Activated T-cell treated with anti-CD3 and anti-CD28 coated beads, Interleukin-2, amount 50 U/mL, for 48 hours (primary cell): ENCODE measurements at places on chromosomes 5 and 9.

DNA sequence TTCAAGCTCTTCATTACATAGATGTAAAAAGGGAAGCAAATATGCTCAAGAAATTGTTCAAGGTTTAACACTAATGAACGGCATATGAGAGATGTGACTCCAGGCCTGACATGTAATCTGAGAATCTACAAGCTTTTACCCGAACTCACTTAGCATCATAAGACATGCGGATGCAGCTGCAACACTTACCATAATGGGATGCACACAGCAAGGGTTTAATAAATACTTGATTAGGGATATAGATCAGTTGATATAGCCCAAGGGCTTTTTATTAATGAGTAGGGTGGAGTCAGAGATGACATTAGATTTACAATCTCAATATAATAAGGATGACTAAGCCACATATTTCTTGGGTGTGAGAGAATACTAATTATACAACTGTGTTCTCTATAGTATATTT lies 2215.5 kb downstream of the MAT2B start:
- DNase-seq: no peak

- DNase-seq: no peak
Measured at GRCh38 chr9:94005272-94005901, 50.2 kb upstream of the BARX1 start.

GRCh38 chr5:177498013-177498787 lies 796 bp upstream of the PDLIM7 start:
- DNase-seq: no peak

DNA sequence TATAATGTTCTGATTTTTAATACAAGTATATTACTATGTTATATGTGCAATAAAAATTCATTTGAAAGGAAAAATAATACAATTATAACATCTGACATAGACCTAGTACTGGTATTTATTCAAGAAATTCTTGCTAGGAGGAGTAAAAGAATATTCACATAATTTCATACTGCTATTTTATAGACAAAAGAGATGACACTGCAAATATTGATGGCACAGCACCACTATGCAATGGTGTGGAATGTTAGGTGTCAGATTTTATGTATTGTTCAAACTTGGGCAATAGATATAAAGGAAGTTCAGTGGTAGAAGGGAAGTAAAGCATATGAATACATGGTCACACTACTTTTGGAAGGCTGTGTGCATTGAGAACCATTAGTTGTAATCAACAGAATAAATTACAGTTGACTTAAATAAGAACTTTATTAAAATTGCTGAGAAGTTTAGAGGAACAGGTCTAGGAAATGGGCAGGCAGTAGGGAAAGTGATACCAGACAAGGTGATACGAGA lies 143.9 kb downstream of the OR2K2 start:
- DNase-seq: no peak

DNA sequence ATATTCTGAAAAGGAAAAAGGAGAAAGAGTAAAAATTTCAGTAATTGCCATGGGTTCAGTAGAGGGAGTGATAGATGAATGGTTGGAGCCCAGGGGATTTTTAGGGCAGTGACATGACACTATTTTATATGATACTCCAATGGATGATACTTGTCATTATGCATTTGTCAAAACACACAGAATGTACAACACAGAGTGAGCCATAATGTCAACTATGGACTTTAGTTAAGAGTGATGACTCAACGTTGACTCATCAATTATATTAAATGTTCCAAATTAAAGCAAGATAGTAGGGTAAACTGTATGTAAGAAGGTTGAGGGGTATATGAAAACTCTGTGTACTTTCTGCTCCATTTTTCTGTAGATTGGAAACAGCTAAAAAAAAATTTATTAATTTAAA lies 586.4 kb downstream of the TAF11L14 start:
- no peak for DNase-seq

DNA sequence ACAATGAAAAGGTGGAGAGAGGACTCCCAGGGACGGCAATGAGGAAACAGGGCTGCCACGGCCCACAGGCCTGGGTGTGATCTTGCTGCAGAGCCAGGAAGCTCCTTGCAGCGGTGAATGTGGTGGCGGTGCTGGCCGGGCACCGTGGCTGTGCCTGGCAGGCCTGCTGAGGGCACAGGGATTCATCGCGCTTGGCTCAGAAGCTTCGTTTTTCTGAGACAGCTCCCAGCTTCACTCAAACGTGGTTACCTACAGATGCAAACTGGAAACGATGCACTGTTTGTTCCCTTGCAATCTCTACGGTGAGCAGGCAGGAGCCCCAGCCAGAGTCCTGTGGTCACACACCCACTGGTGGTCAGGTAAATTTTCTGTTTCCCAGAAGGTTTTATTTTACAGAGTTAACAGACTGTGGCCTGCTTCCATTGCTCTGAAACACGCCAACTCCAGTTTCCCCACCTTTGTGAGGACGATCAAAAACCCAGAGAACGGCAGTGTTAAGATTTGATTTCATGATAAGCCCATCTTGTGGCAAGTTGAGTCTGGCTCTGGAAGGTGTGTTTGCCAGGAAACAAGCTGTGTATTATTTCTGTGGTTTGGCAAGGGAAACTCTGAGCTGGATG lies 183.9 kb downstream of the AUH start:
- DNase-seq: peak; percentile 80

GRCh38 chr5:83964271-83964670 lies 243.6 kb upstream of the HAPLN1 start:
- DNase-seq: no peak

GRCh38 chr5:180113660-180114303 lies 42.2 kb upstream of the RNF130 start:
- no peak for DNase-seq

DNA sequence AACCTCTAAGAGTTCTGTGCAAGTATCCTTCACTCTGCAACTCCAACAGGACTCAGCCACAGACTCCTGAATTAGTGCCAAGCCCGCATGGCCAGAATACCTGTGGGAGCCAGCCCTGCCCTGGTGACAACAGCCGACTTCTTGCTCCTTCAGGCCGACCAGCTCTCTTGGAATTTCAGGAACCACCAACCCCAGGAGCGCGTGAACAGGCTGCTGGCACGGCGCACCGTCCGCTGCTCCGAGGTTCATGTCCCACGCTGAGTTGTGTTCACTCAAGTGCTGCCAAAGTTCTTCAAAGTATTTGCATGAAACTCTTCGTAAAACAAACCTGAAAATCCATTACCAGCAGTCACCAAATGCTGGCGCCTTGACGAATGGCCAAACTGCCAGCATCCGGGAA lies 232.8 kb downstream of the NR2F1-AS1 start:
- no peak for DNase-seq

GRCh38 chr5:150152636-150153462 lies 2.8 kb downstream of the PDGFRB start:
- DNase-seq: no peak

GRCh38 chr5:34652466-34652865 lies 3.7 kb upstream of the RAI14 start:
- DNase-seq: no peak

DNA sequence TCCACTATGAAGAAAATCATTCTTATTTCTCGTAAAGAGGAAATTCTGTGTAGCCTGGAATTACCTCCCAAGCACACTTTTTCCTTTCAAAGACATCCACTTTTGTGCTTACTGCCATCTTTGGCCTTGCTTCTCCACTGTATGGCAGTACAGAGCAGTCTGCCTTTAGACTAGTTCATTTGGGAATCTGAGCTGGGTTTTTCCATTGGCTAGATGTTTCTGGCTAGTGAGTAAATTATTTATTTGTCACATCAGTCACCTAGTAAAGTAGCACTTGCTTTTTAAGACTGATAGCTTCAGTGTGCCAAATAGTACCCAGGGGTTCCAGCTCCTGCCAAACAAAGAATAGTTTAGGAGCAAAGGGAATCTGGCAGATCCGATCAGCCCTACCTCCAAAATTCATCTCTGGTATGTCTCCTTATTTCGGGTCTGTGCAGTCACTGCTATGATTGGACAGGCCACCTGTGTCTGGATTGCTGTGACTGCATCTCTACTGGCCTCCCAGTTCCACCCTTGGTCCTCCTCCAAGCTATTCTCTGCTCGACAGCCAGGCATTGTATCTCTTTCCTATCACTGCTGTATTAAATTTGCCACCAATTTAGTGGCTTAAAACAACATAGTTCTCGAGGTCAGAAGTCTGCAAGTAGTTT lies 97.6 kb downstream of the NUDT12 start:
- no peak for DNase-seq
